ENCODE measurements at places on chromosomes 1 and 21.
A peak's percentile ranks its signal among the peaks of the same experiment; 100 is the strongest.

DNA sequence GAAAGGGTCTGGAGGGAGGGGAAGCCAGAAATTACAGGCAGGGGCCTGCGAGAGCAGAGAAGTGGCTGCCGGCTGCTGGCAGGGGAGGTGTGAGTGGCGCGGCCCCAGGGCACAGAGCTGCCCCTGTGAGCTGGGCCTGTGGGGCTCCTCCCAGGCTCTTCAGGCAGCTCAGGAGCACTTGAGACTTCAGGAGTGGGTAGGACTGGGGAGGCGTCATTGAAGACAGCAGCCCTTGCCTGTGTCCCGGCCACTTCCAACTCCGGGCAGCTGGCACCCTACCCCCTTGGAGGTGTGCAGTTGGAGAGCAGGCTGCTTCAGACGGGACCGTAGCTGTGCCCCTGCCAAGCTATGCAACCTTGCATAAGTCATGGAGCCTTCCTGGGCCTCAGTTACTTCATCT lies 87.5 kb upstream of the ACTL8 start:
- DNase-seq = no peak

DNA sequence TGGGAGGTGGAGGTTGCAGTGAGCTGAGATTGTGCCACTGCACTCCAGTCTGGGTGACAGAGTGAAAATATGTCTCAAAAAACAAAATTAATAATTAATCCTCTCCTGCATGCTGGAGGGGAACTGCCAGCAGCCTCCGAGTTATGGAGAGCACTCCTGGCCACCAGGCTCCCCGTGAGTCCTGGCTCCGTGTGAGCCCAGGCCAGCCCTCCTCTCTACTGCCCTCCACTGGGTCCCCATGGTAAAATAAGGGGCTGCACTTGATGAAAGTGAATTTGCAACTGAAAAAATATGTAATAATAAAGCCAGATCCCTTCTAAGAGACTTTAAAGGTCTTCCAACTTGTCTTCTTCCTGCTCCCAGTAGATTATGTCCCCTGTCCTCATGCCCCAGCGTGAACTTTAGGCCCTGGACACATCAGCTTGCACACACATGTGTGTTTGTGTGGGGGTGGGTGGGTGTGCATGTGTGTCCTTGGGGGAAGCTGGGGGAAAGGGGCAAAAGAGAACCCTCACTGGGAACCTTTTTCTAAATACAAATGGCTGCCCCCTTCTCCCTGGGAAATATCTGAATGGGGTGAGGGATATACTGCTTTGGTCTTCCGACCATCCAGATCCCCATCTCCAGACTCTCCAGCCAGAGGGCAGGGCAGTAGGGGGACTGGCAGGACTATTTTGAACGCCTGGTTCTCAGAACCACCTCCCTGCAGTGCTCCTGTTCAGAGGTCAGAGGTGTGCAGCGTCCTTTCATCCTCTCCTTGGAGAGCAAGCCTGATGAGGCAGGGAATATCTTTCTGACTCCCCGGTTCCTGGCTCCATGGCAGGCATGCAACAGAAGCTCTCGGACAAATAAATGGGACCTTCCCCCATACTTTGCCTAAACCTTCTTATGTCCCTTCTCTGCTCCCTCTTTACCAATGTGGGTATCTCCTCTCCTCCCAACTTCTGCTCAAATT lies 26.2 kb downstream of the NEK2 start:
- no peak for DNase-seq

DNA sequence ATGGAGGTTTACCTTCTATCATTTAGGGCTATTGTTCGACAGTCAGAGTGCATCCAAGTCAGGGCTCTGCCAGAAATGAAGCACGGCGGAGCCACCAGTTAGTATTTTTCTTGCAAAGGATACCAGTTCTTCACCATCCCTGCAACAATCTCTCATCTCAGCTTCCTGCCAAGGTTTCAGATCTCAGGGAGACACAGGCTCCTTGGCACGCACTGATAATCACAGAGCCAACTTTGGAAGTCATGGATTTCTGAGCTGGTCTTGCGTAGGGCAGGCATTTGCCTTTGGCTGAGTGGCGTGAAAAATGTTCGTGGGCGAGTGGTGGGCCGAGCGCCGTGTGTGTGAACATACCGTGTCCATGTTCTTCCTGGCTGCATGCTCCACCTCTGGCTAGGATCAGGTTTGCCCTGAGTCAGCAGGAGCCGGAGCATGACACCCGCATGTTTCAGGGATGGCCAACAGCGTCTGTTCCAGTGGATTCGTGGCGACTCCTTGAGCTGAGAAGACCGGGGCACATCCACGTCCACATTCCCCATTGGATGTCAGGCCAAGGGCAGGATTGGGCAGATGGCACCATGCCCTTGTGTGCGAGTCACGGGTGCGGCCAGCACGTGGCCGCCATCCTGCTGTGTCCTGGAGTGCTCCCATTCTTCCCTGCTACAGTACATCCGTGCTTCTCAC lies 118.5 kb upstream of the C1orf174 start:
- no peak for DNase-seq

- no peak for DNase-seq
Observed at GRCh38 chr21:36813052-36813451, 114.1 kb downstream of the SIM2 start.

GRCh38 chr1:85473390-85473789 lies 8.4 kb upstream of the DDAH1 start:
- no peak for DNase-seq

DNA sequence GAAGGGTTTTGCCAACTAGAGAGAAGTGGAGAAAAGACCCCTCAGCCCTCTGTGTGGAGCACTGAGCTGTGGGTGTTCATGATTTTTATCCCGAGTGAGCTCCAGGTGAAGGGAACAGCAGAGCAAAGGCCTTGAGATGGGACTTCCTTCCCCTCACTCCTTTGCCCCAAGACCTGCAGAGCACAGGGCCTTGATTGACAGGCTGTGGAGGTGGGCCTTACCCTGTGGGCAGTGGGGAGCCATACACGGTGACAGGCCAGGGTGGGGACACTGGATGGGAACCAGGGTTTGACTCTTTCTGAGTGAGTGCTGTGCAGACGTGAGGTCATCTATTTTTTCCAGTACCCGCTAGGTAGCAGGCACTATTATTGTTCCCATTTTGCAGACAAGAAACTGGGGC lies 10.5 kb downstream of the KCNQ4 start:
- DNase-seq = no peak

- peak; percentile 79 for DNase-seq
Observed at GRCh38 chr21:29208682-29209059, 78.2 kb downstream of the MAP3K7CL start.

Data from HS-27A (cell line).